ENCODE measurements at places on chromosomes 6 and 20.
A peak's percentile ranks its signal among the peaks of the same experiment; 100 is the strongest.

DNA sequence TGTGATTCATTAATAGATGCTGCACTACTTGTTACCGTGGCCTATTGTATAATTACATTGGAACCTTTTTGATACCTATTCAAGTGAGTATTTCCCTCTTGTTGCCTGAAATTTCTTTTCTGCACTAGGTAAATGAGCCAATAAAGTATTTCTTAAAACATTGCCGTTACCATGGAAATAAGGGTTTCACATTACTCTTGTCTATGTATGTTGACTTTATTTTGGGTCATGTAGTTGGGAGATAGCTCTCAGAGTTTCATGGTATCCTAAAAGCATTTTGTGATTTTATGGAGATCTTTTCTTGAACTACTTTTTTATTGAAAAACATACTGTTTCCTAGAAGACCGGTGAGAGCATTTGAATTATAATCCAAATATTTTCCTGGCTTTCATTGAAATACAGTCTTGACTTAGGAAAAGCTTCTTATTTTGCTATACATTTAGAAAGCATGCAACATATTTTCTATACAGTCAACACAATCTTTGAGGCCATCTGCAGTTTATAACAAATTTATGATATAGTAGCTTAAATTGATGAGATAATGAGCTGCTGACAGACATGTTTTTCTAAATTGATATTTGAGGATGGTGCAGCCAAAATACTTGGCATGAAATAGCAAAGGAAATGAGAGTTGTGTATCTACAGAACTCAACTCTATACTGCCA is 650.4 kb downstream of the RFPL4B start:
- H3K4me3 ChIP-seq: no peak overlapping the region
- no peak for DNase-seq
- H3K27me3 ChIP-seq: no peaks in the 10 kb centered on the region
- H3K4me1 ChIP-seq: no peaks in the 10 kb centered on the region
- H3K27ac ChIP-seq: no peak overlapping the region

DNA sequence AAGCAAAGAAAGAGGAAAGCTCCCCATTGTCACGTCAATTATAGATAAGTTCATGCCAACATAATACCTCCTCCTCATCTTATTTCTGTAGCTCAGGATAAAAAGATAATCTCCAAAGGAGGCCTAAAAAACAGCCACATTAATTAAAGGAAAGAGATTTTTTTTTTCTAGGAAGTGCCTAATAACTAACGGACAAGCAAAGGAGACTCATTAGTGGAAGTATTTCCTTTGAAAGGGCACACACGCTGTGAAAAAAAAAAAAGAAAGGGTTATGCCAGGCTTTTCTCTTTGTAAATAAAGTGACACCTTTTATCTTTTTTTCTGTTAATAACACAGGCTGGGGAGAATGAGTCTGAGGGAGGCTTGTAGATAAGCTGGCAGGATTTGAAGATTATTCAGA is 55.7 kb downstream of the PCSK2 start:
- H3K27ac ChIP-seq: no peak overlapping the region
- no peak for DNase-seq
- H3K27me3 ChIP-seq: no peaks in the 10 kb centered on the region
- no peaks in the 10 kb centered on the region for H3K36me3 ChIP-seq
- no peak overlapping the region for H3K4me3 ChIP-seq
- H3K4me1 ChIP-seq: no peaks in the 10 kb centered on the region

GRCh38 chr6:21426841-21427490 is 166.6 kb upstream of the SOX4 start:
- no peaks in the 10 kb centered on the region for H3K36me3 ChIP-seq
- H3K27me3 ChIP-seq: peaks cover 14% of the 10 kb centered on the region
- no peak for DNase-seq

- H3K27ac ChIP-seq: peak overlapping the region; percentile 99
- peak; percentile 44 for DNase-seq
- H3K36me3 ChIP-seq: peaks cover 24% of the 10 kb centered on the region
- no peaks in the 10 kb centered on the region for H3K27me3 ChIP-seq
- H3K4me3 ChIP-seq: peak overlapping the region; percentile 94
Observed at GRCh38 chr6:159693894-159694545, 979 bp upstream of the SOD2 start.

DNA sequence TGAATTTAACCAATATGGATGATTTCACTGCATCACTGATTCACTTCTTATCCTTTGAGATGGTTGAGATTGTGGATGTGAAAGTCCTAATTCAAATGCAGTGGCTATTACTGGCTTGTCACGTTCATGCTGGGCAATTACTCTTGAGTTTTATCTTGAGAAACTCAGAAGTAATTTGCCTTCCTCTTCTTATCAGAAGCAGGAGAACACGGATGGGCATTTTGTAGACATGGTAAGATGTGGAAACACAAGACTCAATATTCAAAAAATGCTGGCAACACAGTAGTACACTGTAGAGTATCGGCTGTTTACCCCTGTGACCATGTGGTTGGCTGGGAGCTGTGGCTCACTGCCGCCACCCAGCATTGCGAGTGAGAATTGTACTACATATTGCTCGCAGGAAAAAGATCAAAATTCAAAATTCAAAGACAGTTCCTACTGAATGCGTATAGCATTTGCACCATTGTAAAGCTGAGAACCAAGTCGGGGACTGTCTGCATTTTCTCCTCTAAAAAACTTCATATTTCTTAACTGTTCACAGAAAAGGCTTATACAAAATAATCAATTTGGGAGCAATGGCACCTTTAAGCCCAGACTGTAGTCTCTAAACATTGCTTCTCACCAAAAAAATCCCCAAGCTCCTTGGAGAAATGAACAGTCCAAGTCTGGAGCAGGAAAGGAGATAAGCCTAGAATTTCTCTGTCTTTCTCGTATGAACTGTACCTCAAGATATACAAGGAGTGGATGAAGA is 61.9 kb upstream of the ELOVL5 start:
- peaks cover 2% of the 10 kb centered on the region for H3K27me3 ChIP-seq
- no peaks in the 10 kb centered on the region for H3K36me3 ChIP-seq
- H3K4me1 ChIP-seq: no peaks in the 10 kb centered on the region
- DNase-seq: peak; percentile 32

GRCh38 chr6:117317261-117317660 is 51.9 kb downstream of the VGLL2 start:
- no peaks in the 10 kb centered on the region for H3K4me1 ChIP-seq
- H3K27me3 ChIP-seq: peaks cover 3% of the 10 kb centered on the region
- no peaks in the 10 kb centered on the region for H3K36me3 ChIP-seq
- no peak for DNase-seq
- no peak overlapping the region for H3K27ac ChIP-seq

All from activated T-helper 1 cell treated with anti-CD3 and anti-CD28 coated beads, Interleukin-12 subunit alpha, Interleukin-12 subunit beta, Interleukin-2, Interleukin-4 antibody, amounts not matched to agents 30 ng/mL and 10 ng/mL and 1 ng/mL, durations not matched to agents 14 hours and 24 hours and 36 hours (primary cell).